ENCODE measurements at places on chromosomes 1 and 21.
A peak's percentile ranks its signal among the peaks of the same experiment; 100 is the strongest.

DNA sequence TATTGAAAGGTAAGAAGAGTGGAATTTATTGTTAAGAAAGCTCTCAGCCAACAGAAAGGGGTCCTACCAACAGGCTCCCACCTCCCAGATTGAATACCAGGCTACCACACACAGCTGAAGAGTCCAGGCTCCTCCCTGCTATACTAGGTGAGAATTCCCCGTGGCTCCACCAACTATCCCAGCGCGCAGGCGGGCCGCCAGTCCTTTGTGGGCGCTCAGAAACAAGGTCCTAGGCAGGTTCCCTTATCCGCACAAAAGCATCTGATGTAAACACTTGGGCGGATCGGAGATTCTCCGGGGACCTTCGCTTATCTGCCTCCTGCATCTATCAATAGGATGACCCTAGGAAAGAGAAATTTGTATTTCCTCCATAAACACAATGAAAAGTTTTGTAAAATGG is 423.9 kb upstream of the ADGRL4 start:
- no peak for DNase-seq

- peak; percentile 49 for DNase-seq
Measured at GRCh38 chr1:216181590-216181989, 241.7 kb downstream of the USH2A start.

DNA sequence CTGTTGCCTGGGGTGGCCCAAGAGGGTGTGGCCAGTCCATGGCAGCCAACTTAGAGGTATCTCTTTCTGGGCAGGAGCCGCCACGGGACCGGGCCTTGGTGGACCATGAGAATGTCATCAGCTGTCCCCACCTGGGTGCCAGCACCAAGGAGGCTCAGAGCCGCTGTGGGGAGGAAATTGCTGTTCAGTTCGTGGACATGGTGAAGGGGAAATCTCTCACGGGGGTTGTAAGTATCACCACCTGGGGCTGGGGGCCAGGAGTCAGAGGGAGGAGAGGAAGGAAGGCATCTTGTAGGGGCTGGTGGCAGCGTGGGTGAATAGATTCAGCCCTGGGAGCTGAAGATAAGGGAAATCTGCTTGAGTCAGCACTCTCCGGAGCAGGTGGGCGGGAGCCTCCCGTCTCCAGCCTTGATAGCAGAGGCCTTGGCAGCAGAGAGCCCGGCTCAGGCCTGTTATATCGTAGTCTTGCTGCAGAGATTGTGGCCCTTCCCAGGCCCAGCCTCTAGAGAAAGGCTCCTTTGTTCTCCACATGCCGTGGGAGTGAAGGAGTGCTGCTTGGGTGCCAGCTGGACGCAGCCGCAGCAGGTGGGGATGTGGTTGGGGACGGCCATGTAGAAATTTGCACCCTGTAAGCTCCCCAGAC is 25.4 kb downstream of the PHGDH start:
- DNase-seq = no peak

DNA sequence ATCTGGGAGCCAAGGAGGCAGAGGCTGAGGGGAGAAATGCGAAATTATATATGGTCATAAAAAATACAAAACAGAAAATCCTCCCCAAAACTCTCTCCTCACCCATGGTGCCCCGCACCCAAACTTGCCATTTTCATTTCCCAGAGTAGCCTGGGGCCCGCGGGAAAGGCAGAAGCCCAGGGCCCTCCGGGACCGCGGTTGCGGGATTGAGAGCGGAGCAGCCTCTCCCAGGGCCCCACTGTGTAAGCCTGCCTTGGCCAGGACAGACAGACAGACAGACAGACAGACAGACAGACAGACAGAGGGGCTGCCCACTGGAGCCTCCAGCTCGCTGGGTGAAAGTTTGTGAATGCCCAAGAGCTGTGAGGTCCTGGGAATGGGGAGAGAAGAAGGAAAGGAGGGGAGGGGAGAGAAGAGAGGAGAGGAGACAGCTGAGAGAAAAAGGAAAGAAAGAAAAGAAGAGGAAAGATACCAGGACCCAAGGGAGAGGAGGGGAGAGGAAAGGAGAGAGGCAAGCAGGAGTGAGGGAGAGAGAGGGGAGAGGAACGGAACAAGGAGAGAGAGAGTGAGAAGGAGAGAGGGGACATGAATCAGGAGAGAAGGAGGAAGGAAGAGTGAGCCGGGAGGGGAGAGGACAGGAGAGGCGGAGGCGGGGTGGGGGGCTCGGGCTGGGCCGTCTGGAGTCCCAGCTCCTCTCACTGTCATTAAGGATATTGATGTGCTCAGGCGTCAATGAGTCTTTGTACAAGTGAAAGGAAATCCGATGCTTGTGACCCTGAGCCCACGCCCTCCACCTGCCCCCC is 69.3 kb upstream of the CASZ1 start:
- no peak for DNase-seq

DNA sequence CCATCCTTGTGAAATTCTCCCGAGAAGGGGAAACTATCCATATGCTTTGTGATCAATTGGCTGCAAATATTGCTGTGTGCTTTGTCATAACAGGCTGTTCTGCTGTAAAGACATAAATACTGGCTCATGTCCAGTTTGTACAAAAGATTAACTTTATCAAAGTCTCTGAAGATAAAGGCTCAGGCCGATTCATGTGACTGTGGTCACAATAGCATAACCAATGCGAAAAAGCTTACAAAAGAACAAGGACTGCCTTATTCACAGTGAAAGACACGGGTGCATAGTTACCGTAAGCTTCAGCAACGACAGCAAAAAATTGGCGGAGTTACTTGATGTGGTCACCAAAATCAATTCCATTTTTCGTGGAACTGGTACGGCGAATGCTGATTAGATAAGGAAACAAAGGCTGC is 173.6 kb upstream of the CHRM3 start:
- no peak for DNase-seq

DNA sequence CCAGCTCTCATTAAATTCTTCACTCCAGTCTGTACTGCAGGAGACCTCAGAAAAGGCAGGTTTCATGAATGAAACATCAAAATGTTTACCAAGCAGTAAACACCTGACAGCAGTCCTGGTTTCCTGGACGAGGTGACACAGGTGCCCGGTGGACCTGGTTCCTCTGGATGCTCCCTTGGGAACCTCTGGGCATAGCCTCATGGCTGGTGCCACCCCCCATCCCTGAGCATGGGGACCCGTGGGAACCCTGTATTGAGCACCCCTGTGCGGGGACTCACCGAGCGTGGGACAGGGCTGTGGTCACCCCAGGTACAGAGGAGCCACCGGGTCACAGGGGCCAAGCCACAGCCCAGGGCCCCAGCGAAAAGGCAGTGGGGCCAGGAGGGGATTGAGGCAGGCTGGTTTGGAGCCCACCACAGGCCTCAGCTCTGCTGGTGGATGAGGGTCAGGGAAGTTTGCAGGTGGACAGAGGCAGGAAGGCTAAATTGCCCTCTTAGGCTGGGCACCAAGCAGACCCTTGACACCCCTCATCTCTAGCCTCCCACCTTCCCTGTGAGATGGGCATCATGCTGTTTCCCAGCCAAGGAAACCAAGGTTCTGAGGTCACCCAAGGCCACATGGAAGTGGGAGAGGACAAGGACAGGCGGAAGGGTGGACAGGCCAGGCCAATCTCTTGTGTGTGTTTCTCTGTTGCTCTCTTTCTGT is 158.4 kb downstream of the PTPRU start:
- no peak for DNase-seq

DNA sequence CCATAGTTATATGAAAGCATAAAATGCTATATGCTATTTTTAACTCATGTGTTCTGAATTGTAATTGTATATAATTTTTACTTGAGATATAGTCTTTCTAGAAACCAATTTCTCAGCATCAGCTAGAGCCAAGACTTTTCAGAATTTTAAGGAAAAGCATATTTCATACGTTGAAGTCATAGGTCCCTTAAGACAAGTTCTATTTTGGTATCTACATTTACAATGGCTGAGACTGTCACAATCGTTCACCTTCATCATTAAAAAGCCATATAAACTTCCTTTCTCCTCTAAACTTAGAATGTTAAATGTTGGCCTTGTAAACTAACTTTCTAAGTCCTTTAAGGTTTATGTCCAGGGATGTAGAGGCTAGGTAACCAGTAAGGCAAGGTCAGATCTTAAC is 104.1 kb downstream of the LRRC40 start:
- no peak for DNase-seq

DNA sequence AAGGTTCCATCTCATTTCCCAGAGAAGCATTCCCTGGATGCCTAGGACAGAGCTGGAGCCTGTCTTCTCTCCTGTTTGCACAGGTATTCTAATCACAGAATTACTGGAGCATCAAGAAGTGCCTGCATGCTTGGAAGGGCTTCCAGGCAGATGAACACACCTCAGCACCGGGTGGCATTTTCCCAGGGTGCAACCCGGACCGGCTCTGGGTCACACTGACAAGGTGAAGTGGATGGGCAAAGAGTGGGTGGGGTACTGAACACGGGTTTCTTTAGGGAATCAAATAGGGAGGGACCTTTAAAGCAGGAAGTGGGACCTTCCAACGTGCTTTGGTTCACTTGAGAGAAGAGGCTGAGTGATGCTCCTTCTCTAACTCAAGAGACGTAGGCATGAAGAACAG is 7.1 kb upstream of the PEF1 start:
- DNase-seq = no peak

GRCh38 chr1:30085811-30086770 is 637.3 kb downstream of the MATN1 start:
- peak; percentile 92 for DNase-seq

- DNase-seq = no peak
Measured at GRCh38 chr1:118983558-118984041, 4.5 kb downstream of the TBX15 start.
